CD4-positive, alpha-beta memory T cell (primary cell): ENCODE measurements at places on chromosomes 1 and 21.

DNA sequence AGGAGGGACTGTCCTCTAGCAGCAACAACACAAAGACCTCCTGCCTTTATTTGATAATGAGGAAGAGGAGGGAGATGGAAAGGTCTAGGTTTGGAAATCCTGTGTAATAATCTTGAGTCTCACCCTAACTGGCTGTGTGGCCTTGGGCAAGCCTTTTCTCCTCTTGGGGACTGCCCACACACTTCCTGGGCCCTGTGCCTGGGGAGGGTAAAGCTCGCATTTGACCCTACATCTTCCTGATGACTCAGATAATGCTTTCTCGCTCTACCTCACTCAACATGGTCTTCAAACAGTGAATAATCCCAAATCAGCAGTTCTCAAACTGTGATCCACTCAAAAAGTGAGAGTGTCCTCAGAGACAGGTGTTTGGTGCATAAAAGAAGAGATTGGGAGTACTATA lies 81.2 kb downstream of the VWA5B1 start:
- DNase-seq: no peak
- no peaks in the 10 kb centered on the region for H3K4me1 ChIP-seq
- H3K36me3 ChIP-seq: no peaks in the 10 kb centered on the region
- H3K4me3 ChIP-seq: no peak overlapping the region
- no peak overlapping the region for H3K27ac ChIP-seq

DNA sequence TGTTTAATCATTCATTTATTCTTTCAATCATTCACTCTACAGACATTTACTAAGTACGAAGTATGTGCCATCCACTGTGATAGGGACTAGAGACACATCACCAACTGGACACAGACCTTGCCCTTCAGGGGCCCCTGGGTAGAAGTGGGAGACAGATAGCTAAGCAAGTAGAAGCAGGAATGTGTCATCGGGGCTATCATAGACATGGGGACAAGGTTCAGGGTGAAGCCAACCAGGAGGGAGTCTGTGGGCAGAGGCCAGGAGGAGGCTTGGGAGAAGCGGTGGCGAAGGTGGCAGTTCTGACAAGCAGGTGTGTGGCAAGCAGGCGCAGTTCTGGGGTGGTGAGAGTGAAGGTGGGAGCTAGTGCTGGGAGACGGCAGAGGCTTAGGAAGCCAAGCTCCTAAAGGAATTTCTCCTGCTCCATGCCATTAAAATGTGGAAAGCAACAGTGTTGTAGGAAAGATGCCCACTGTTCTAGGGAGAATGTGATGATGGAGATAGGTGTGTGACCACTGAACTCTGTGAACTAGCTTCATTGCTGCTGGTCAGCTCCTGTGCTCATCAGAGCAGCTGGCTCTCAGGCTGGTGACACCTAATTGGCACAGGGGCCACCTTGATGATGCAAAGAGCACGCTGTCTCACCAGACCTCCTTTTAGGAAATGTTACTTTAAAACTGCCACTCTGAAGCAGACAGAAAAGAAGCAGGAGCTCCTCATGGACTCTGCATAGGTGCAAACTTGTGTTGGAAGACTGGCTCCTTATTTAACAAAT lies 79.7 kb upstream of the LPGAT1 start:
- no peaks in the 10 kb centered on the region for H3K27me3 ChIP-seq
- H3K4me3 ChIP-seq: no peak overlapping the region
- H3K4me1 ChIP-seq: no peaks in the 10 kb centered on the region
- no peak overlapping the region for H3K27ac ChIP-seq

DNA sequence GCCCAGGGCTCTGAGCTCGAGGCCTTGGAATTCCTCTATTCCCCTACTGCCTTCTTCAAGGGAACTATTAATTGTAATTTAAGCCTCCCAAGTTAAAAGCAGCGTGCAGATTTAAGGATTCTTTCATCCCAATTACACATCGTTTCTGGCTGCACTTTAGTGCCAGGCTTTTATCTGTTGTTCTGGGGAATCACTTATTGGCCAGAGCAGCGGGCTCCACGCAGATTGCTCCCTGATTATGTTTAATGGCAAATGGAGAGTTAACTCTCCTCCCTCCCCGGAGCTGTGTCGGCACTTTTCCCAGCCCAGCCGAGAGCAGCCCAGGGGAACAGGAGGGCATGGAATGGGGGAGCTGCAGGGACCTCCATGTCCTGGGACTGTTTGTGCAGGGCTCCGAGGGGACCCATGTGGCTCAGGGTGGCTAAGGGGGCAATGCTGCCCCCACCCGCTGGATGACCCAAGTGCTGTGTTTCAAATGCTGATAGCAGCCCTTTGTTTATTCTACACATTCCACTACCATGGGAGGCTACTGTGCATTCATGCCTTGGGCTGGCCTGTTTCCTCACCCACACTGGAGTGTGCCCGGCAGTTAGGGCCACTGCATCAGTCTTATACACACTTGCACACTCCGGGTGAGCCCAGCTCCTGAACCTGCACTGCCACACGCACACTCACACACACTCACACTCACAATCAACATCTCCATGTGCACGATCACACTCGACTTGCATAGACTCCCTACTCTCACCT lies 93.3 kb upstream of the POU3F1 start:
- H3K4me1 ChIP-seq: no peaks in the 10 kb centered on the region
- no peak overlapping the region for H3K4me3 ChIP-seq
- H3K27me3 ChIP-seq: peaks cover 39% of the 10 kb centered on the region

DNA sequence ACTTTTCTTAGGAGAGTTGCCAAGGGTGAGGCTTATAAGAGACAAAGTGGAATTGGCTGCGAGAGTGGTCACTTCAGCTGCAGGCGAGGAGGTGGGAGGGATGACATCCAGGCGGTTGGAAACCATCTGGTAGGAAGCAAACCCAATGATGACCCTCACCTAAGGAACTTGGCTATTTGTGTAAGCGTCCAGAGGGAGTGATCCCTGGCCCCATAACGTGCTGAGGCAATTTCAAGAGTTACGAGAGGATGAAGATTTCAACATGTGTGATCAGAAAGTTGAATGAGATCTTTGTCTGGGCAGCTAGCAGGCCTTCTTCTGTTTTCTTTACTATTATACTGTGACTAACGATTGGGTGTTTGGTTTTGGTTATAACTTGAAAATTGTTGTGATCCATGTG lies 102.7 kb upstream of the VANGL1 start:
- no peaks in the 10 kb centered on the region for H3K27me3 ChIP-seq
- no peak overlapping the region for H3K27ac ChIP-seq
- H3K36me3 ChIP-seq: no peaks in the 10 kb centered on the region
- no peak for DNase-seq
- no peak overlapping the region for H3K4me3 ChIP-seq

DNA sequence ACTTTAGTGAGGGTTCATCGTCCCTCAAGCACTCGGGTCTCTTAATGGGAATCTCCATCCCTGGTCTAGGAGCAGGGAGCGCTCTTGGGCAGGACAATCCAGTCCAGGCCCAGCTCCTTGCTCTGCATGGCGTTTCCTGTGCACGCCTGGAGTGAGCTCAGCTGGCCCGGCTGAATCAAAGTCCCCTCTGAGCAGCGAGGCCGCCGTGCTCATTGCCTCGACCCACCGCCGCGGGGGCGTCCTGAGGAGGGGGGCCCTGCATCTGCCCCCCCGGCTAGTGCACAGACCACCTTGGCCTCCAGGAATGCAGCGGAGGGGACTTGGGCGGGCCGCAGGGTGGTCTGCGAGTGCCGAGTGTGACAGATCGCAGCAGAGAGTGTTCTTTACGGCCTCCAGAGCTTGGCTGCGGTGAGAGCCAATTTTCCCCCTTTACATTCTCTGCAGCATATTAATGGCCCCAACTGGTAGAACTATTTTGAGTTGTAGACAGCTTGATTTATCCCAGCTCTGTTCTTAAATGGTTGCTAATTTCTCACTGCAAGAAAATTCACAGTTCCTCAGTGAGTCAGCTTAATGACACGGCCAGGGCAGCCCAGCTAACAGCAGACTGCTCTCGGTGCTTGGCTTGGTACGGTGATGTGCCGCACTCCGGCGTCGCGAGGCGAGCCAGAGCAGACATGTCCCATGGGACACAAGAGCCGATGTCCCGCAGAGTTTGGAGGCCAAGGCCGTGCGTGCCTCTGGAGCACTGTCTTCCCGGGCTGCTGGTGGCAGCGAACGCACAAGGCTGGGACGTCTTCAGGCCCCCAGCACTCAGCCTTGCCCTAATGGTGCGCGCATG lies 39.8 kb downstream of the SNAP47 start:
- no peak overlapping the region for H3K4me3 ChIP-seq
- no peak overlapping the region for H3K27ac ChIP-seq
- H3K4me1 ChIP-seq: peaks cover 25% of the 10 kb centered on the region
- DNase-seq: no peak

DNA sequence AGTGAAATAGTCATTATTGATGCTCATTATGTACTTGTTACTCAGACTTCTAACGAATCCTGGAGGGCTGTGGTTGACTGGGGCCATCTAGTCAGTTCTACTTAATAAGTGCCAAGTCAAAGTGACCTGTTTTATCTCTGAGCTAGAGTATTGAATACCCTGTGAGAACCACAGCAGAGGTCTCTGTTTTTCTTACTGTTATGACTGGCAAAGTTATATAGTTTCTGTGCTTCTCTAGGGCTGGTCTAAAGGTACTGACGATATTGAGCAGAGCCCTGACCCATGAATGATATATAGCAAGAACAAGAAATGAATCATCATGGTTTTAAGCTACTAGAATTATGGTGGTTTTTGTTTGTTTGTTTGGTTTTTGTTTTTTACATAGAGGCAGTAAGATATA lies 555.8 kb downstream of the PLA2G4A start:
- no peak for DNase-seq
- H3K27me3 ChIP-seq: no peaks in the 10 kb centered on the region
- no peak overlapping the region for H3K4me3 ChIP-seq
- no peaks in the 10 kb centered on the region for H3K4me1 ChIP-seq

DNA sequence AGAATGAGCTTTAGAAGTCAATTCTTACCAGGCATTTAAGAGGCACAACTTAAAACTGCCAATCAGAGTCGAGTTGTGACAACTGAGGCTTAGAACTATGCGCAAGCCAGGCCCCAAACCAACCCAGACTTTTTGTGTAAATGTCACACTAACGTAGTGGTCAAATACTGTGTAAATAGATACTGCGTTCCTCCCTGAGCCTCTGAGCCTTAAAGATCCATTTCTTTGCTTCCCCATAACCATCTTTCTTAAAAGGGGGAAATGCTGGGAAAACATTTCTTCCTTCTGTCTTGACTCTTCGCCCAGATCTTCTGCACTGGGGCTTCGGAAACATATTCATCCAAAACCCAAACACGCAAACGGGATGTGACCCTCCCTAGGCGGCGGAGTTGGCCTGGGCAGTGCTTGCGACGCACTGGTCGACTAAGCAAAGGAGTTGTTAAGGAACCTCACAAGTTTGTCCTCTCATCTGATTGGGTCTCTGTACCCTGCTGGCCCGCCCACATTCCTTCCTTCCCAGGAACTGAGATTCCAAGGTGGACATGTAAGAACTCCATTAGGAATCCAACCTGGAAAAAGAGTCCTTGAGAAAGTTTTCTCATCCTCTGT lies 2.6 kb downstream of the ADAMTS5 start:
- no peak overlapping the region for H3K4me3 ChIP-seq
- no peak overlapping the region for H3K27ac ChIP-seq
- H3K4me1 ChIP-seq: no peaks in the 10 kb centered on the region
- H3K27me3 ChIP-seq: no peaks in the 10 kb centered on the region
- no peak for DNase-seq

- H3K4me3 ChIP-seq: no peak overlapping the region
- H3K36me3 ChIP-seq: no peaks in the 10 kb centered on the region
- no peak for DNase-seq
- no peaks in the 10 kb centered on the region for H3K27me3 ChIP-seq
- H3K4me1 ChIP-seq: no peaks in the 10 kb centered on the region
- no peak overlapping the region for H3K27ac ChIP-seq
Measured at GRCh38 chr1:83017701-83018100, 981.2 kb downstream of the TTLL7 start.

- H3K4me1 ChIP-seq: no peaks in the 10 kb centered on the region
- no peaks in the 10 kb centered on the region for H3K27me3 ChIP-seq
- peaks cover 12% of the 10 kb centered on the region for H3K36me3 ChIP-seq
- DNase-seq: no peak
- H3K27ac ChIP-seq: no peak overlapping the region
Measured at GRCh38 chr1:21680381-21680780, 11.2 kb upstream of the RAP1GAP start.

DNA sequence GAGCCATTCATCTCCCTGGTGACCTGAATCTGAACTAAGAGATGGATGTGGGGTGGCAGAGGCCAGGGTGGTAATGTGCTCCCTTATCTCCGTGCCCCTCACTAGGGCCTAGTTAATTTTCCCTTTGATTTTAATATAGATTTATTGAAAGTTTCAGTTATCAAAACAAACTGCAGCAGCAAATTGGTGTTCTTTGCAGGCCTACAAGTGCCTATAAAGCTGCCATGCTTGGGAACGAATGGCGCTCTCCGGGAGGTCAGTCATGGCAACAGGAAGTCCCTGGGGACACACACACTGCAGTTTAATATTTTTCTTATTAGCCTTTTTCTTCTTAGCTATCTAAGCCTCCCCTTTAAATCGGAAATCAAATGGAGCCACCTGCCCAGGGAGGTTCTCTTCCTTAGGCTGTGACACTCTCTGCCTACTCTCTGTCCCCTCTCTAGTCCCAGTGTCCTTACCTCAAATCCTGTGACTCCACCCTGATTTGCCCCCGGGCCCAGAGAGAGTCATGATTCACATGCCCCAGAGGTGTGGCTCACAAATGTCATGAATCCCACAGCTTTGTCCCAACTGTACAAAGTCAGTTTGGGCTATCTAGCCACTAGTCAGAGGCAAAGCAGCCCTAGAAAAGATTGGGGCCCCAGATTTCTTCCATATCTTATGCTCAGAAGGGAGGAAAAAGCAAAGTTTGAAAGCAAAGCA lies 4.3 kb upstream of the ERI3 start:
- DNase-seq: no peak
- no peak overlapping the region for H3K4me3 ChIP-seq
- H3K36me3 ChIP-seq: no peaks in the 10 kb centered on the region
- H3K27me3 ChIP-seq: no peaks in the 10 kb centered on the region
- H3K27ac ChIP-seq: no peak overlapping the region

GRCh38 chr1:236155841-236156503 lies 13.6 kb downstream of the GPR137B start:
- peak overlapping the region; percentile 18 for H3K27ac ChIP-seq
- H3K27me3 ChIP-seq: no peaks in the 10 kb centered on the region
- no peak for DNase-seq
